ENCODE measurements at places on chromosomes 3 and 15.

GRCh38 chr15:52584414-52584813 lies 15.6 kb upstream of the ARPP19 start:
- DNase-seq, result no peak

DNA sequence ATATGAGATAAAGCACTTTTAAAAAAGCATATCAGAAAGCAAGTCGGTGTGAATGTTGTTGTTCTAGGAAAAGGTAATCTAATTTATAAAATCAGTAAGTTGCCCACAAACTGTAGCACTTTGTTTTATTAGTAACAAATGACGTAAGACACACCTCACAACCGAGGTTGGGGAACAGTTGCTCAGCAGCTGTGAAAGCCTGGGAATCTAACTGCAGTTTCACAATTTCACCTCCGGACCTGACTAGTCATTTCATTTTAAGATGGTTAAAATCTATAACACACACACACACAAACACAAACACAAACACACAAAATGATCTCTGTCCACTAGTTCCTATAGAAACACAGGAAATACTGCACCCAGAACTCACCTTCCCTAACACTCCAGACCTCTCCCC lies 406.7 kb upstream of the NR2F2 start:
- DNase-seq, result no peak

- DNase-seq, result no peak
These were observed 77.3 kb downstream of the CPNE4 start for GRCh38 chr3:131957511-131957910.

GRCh38 chr15:39553947-39554693 lies 26.8 kb upstream of the THBS1 start:
- no peak for DNase-seq

DNA sequence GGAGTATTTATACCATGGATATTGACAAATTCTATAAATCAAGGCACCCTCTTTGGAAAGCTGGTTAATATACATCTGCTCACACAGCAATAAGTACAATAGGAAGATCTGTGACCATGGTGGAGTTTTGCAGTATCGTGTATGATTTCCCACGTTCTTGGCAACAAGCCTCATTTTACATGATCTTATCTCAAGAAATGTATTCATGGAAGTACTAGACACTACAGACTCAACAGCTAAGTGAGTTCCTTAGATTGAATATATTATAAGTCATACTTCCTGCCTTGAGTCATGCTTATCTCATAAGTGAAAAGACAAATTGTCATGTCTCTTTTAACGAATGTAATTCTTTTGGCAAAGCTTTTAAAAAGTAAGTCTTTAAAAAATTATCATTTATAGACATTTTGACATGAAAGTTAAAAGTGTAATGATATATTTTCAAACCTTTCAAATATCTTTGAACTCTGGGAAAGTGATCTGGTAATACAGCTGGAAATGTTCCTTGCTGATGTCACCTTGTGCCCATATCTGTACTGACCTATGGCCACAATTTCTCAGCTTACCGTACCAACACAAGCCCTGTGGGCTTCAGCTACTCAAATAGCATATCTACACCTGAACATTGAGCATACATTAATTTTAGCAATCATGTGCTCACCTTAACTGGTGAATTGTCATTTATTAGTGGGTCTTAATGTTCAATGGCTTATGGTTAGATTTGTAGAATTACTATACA lies 130.3 kb upstream of the TMC3 start:
- no peak for DNase-seq

- no peak for DNase-seq
These were observed 87.5 kb upstream of the CBLB start for GRCh38 chr3:105956306-105956705.

DNA sequence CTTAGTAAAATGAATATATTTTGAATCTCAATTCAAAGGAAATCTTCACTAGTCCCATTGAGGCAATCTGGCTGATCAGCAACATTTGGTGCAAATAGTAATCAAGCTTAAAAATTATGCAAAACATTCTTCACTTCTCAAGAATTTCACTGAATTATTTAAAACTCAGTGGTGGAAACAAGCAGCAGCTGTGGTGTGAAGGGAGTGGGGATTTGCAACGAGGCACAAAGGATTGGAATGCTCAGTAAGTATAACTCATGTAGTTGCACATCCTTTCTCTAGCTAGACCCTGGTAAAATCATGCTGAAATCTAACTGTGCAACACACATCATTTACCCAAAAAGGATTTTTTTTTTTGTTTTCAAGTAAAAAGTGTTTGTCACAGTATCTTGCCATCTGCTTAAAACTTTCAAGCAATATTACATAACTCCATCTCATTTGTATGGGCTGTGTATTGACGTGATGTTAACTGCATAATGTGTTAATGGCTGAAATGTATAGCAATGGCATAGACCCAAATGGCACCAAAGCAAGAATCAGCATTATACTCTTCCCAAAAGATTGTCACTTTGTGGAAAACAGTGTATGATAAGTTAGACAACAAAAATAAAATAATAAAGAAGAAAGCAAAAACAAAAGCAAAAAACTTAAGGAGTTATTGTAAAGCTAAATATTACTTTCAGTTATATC lies 816.6 kb downstream of the EPHA3 start:
- DNase-seq, result no peak

DNA sequence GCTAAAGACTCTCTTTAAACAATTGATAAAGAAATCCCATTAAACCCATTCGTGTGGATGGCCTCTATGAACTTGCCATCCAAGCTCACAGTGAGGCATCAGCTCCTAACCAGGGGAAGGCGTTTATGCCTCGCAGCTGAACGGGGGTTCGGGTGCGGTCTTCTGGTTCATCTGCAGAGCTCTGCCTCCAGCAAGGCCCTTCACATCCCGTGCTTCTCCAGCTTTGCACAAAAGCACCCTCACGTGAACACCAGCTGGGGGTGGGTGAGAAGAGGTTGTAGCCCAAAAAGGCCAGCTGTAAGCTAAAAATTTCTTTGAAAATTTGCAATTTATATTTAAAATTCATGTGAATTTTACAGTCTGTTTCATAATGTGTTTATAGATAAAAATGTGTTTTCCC lies 39.5 kb upstream of the ZNF148 start:
- DNase-seq, result no peak

DNA sequence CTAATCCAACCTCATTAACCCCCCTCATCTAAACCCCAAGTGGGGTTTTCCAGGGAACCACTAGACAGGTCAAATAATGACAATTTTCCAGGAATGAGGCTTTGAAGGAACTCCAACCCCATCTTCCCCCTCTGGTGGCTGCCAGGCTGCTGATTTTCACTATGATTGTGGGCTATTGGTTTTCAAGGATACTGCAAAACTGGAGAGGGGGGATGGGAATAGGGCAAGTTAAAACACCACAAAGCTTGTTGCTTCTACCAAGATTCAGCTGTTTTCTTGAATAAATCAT lies 10.4 kb upstream of the ZNF662 start:
- DNase-seq, result no peak

GRCh38 chr15:64046421-64047153 lies at the start of gene DAPK2:
Gene DAPK2 (minus strand): TSS chr15:64046485. CDS start chr15:64040261, 6,224 bp downstream.
- peak; percentile 53 for DNase-seq

DNA sequence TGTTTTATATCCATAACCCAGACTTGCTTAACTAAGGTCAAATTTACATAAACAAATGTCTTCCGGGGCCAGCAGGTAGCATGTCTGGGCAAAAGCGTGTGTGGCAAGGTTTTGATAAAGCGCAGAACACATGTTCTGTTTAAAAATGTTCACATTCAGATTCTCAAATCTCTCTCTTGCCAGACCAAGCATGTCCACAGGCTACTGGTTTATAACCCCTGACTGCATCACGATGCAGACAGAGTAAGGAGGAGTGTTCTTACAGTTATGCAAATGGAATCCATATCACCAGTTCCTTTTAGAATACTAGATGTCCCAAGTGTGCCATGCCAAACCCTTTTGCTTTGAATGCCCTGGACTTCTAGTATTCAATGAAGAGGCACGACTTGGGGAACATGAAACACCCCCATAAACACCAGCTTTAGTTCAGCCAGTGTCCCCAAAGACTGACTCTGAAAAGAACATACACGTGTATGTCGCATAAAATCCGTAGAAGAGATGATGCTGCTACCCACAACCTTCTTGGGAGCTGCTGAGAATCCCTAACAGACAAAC lies 412.0 kb downstream of the CNTN4 start:
- DNase-seq, result no peak

DNA sequence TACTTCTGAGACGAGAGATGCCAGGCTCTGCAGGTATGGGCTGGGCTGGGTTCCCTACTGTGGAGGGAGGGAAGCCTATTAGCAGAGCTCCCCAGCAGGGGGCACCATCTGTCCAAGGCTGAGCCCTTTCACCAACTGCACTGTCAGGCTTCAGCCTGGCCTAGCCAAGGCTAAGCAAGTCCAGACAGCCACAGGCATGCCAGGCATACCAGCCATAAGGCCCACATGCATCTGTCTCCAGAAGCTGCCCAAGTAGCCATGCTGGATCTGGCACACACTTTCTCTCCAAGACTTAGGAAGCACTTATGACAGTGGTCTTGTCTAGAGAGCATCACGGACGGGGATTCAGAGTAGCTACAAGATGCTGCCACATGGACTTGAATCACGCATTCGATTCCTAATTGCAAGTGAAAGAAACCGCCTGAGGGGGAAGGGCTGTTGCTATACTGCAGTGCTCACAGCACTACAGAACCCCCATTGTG lies 28.3 kb downstream of the RUVBL1 start:
- peak; percentile 79 for DNase-seq

DNA sequence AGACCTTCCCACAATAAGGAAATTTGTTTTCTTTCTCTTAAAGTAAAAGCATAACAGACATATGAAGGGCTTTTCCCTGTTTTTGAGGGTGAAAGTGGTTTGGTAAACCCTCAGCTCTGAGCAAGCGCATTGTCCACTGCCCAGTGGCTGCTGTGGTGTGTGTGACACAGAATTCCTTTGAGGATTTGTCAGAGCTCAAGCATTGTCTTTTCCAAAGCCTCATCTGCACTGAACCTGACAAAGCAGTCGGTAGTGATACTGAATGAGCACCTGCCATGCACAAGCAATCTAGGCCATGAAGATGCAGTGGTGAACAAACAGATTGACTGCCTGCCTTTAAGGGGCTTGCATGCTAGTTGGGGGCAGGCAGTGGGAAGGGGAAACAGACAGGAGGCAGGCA lies 128.3 kb downstream of the PLCL2 start:
- DNase-seq, result no peak

DNA sequence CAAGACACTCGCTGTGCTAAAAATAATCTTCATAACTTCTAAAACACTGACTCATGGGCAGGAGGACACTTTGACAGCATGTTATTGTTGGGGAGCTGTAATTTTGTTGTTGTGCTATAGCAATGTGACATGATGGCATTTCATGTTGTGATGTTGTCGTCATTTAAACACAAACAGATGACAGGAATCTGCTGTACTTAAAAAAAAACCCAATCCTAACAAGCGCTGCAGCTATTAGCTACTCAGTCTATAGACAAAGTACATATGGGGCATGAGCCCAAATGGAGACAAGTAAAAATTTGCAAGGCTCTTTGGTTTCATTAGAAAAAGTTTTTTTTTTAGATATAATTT lies 828 bp upstream of the ATOSA start:
- DNase-seq, result no peak

DNA sequence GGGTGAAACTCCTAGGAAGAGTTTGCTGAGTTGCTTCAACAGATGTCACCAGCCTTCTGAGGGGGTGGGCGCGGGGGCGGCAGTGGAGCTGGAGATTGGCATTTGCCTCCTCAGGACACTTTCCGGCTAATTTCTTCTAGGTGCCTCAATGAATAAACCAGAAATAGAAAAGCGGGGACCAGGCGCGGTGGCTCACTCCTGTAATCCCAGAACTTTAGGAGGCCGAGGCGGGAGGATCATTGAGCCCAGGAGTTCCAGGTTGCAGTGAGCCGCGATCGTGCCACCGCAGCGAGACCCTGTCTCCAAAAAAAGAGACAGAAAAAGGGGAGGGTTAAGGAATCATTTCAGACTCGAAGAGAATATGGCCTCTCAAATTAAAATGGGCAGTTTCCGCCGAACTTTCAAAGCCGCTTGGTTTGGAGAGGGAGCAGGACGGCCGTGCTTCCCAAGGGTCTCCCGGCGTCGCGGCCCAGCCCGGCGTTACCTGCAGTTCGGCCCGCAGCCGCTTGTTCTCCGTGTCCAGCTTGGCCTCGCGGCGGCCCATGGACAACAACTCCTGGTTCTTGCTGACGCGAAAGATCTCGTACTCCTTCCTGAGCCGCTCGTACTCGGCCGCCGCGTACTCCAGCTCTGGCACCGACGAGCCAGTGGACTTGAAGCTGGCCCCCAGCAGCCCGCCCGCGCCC lies 587 bp downstream of the NPHP3 start:
- peak; percentile 5 for DNase-seq

- no peak for DNase-seq
These were observed 192.5 kb downstream of the WNT5A start for GRCh38 chr3:55294557-55294956.

GRCh38 chr3:16417945-16418739 lies 95.4 kb downstream of the RFTN1 start:
- DNase-seq, result no peak

- DNase-seq, result no peak
These were observed 41.1 kb downstream of the NGRN start for GRCh38 chr15:90306560-90306959.

DNA sequence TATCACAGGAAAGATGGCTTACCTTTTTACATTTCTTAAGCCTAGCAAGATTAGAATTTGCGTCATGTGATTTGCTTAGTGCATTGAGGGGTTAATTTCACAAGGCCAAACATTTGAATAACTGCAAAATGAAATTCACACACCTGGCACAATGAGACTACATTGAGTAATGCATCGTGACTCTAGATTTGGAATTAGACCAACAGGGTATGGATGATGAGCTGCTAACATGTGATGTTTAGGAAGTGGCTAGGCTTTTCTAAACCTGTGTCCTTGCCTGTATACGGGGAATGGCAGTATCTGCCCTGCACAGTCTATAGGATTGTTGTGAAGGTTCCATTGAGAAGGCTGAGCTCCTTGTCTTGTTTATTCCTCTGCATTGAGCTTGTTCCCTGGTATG lies 160.1 kb downstream of the MFSD1 start:
- no peak for DNase-seq

DNA sequence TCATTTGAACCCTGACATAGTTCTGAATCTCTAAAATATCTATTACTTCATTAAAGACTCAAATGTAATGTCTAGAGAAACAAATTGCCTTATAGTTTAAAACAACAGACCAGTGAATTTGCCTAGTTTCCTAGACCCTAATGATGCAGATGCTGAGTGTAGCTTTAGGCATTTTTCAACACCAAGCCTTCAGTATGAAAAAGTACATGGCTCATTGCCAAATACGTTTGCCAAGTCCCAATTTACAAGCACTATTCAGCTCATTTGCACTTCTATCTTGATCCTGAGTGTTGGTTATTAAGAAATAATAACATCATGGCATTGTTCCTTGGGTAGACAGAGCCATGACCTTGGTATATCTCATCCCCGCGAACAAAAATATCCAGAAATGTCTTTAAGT lies 46.8 kb downstream of the EOMES start:
- DNase-seq, result no peak

- no peak for DNase-seq
These were observed 97.5 kb downstream of the CHDH start for GRCh38 chr3:53748512-53749271.

- DNase-seq, result no peak
These were observed 2.3 kb downstream of the SEMA3G start for GRCh38 chr3:52442409-52443267.

All from activated CD4-positive, alpha-beta T cell treated with anti-CD3 and anti-CD28 coated beads, Interleukin-2, amount 50 U/mL, for 4 hours (primary cell).